Type B pancreatic cell (in vitro differentiated cells): ENCODE measurements at places on chromosomes 11 and 22. TPM values are rescaled to one million over a fixed set of nuclear protein-coding genes. Genes with fewer than 3 reads are reported as not detected.

DNA sequence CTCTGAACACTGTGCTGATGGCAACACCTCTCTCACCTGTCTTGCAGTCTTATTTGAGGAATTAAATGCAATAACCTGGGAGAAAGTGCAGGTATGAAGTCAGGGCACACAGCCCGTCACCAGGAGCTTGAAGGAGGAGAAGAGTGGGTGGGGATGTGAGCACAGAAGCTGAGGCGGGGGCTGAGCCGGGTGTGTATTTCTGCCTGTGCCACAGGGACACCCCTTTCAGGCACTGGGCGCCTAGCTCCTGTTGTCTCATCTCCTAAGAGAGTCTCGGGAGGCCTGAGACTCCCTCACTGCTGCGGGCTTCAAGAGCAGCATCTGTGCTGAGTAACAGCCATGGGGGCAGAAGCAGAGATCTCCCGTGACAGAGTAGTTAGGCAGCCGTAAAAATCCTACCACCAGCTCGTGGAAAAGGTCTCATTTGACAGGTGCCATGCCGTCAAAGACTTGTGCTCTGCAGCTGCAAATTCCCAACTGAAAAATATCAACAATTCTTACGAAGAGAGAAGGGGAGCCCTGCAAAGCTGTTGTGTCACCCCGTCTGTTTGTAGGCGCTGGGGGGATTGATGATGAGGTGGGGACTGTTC is 26.8 kb downstream of the PARVB start:
- DNase-seq: no peak

Gene OR5B21
- total RNA-seq: not detected in 2 replicates

GRCh38 chr11:67983951-67984350 is 19.9 kb downstream of the UNC93B1 start:
- no peak for DNase-seq

- DNase-seq: no peak
These were observed 155.5 kb upstream of the NAV2 start for GRCh38 chr11:19557185-19557584.

Gene CEP164
- 28.0 and 42.1 TPM in 2 replicates for total RNA-seq

DNA sequence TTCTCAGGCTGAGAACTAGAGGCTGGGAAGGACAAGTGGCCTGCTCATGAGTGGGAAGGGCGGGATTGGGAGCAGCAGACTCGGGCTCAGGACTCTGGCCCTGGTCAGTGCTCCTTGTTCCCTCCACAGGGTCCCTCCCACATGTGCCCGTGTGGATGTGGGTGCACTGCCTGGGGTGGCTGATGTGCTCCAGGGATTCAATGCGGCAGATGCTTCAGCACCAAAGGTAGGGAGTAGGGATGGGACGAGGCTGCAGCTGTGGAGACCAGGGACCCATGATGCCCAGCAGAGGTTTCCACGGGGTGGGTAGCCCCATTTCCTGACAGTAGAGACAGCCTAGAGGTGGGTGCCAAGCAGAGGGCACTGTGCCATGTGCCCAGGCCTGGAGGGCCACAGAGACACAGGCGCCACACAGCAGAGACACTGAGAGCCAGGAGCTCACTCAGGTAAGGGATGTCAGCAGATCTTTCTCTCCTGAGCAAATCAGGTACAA is 89.5 kb downstream of the GGTLC2 start:
- no peak for DNase-seq

GRCh38 chr11:105432241-105432995 is 177.5 kb upstream of the GRIA4 start:
- no peak for DNase-seq

Gene FOLH1
- total RNA-seq: 2.9 TPM in 1 of 2 replicates, not detected in the other
